Thoracic aorta (tissue), 2 donors: ENCODE measurements at places on chromosomes 6 and 20. TPM values are rescaled to one million over a fixed set of nuclear protein-coding genes. Genes with fewer than 3 reads are reported as not detected.

Gene COL9A3
- total RNA-seq = 3.1 TPM

Gene STMN3
- 17.8 TPM for total RNA-seq

Gene SPDEF
- not detected for total RNA-seq

GRCh38 chr6:52022675-52023074 is 64.7 kb downstream of the PKHD1 start:
- DNase-seq = no peak

- no peak for DNase-seq
Observed at GRCh38 chr6:53033764-53034163, 31.4 kb upstream of the FBXO9 start.

DNA sequence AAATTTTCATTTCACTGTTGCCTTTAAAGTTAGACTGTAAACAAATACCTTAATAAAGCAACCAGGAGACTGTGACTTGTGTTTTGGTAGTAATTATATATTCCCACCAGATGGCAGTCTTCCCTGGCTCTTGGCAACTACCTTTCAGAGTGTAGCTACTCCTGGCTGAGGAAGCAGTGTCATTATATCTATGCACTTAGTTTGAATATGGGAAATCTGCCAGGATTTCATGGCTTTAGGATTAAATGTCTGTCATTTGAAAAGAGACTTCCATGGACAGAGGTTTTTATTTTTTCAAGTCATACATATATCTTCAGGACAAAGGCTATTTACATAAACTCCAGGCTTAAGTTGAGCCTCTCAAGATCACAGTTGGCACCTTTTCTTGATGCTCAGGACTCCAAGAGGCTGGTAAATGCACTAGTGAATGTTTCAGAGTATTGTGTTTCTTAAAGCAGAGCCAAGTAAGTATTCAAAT is 160.1 kb downstream of the C6orf58 start:
- no peak for DNase-seq

DNA sequence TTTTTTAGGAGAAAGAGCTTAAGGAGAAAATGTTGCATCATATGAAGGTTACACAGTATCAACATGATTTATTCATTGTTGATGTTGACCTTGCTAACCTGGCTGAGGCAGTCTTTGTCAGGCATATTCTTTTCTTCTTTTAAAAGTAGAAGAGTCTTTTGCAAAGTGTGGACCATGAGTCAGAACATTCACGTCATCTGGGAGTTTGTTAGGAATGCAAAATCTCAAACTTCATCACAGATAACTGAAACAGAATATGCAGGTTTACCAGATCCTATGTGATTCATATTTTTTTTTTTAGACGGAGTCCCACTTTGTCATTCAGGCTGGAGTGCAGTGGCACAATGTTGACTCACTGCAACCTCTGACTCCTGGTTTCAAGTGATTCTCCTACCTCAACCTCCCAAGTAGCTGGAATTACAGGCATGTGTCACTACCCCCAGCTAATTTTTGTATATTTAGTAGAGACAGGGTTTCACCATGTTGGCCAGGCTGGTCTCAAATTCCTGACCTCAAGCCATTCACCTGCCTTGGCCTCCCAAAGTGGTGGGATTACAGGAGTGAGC is 530.4 kb upstream of the BTBD3 start:
- DNase-seq = no peak
